Osteocyte (in vitro differentiated cells): ENCODE measurements at places on chromosomes 7 and 10.

- no peak for DNase-seq
Measured at GRCh38 chr10:117239051-117239450, 1.9 kb upstream of the SLC18A2 start.

- no peak for DNase-seq
Measured at GRCh38 chr10:123911866-123912265, 20.3 kb upstream of the CPXM2 start.

DNA sequence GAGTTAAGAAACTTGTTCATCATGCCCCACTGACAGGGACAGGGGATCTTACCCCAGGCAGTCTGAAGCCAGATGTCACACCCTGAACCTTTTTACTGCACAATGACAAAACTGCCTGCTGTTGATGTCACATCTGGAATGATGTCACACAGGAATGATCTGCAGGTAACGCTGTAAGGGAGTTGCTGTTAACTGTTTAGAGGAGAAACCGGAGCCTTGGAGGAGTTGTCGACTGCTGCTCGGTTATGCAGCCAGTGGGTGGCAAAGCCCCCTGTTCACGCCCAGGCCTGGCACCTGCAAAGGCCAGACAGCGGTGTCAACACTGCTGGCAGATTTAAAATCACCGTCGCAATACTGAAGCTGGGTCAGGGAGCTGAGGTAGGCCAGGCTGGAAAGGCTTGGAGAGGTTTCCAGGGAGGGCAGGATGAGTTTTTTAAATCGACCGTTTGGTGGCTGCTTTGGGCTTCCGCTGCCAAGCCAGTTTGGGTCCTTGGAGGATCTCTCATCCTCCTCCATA is 10.0 kb upstream of the SLIT1 start:
- DNase-seq, result no peak

GRCh38 chr10:100739517-100740368 is 5.6 kb upstream of the PAX2 start:
- DNase-seq, result no peak

GRCh38 chr10:31393844-31394243 is 74.8 kb downstream of the ZEB1 start:
- DNase-seq, result no peak

GRCh38 chr10:100356067-100357017 is 9.3 kb downstream of the SCD start:
- DNase-seq, result no peak

- DNase-seq, result no peak
Measured at GRCh38 chr7:27438881-27439589, 196.4 kb downstream of the EVX1 start.

GRCh38 chr10:96746503-96746902 is 26.2 kb upstream of the PIK3AP1 start:
- DNase-seq, result peak; percentile 10

GRCh38 chr7:77407906-77408305 is 8.2 kb downstream of the GSAP start:
- DNase-seq, result no peak

DNA sequence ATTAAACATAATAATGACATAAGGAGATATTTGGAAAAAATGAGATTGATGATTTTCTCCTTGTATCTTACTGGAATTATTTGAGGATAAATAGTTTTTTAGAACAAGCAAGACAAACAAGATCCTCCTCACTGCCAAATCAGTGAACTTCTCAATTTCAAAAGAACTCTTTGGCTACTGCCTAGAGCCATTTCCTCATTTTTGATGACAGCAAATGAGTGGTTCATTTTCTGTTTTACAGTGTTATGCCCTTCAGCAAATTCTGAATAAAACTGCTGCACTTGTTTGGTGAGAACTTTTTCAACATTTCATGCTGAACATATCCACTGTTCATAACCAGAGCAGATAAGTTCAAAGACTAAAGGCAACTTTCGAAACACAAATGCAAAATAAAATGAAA is 42.5 kb upstream of the AHR start:
- no peak for DNase-seq

GRCh38 chr7:76260171-76260703 is 42.2 kb upstream of the HSPB1 start:
- no peak for DNase-seq

- DNase-seq, result no peak
Measured at GRCh38 chr7:155803418-155804376, 8.6 kb downstream of the SHH start.

DNA sequence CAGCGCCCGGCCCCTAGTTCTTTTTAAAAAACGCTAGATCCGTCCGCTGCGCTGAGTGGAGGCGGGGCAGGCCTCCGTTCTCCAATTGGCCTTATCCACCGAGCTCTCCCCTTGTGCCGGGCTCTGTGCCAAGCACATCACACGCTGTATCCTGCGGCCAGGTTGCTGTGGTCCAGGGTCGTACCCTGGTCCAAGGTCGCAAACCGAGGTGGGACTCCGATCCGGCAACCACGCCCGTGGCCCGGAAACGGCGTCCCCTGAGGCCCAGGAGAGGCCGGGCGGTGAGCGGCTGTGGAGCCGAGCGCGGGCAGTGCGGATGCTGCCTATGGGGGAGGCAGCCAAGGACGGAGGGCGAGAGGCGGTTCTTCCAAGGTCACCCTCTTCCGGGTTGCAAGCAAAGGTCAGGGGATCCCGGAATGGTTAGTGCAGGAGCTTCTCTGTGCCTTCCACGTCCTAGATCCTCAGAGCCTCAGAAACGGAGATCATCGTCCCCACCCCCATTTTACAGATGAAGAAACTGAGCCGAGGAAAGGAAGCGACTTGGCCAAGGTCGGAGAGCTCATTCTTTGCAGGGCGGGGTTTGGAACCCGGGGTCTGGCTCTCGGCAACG is 72.4 kb upstream of the LRRC4 start:
- no peak for DNase-seq

- no peak for DNase-seq
Measured at GRCh38 chr7:63876707-63877322, 121.8 kb upstream of the ZNF722 start.

DNA sequence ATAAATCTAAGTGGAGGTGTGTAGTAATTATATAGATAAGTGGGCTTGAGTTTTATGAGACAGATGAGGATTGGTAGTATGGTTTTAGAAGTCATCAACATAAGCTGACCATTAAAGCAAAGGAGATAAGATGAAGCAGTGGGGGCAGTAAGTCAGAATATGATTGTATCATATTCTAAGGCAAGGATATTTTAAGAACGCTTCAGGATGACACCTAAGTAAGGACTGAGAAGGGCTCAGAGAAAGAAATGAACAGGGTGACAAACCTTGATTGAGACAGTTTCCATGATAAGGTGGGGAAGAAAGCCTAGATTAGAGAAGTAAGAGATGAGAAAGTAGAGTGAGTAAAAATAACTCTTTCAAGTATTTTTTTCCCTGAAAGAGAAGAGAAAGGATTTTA is 567.2 kb downstream of the ATRNL1 start:
- no peak for DNase-seq

DNA sequence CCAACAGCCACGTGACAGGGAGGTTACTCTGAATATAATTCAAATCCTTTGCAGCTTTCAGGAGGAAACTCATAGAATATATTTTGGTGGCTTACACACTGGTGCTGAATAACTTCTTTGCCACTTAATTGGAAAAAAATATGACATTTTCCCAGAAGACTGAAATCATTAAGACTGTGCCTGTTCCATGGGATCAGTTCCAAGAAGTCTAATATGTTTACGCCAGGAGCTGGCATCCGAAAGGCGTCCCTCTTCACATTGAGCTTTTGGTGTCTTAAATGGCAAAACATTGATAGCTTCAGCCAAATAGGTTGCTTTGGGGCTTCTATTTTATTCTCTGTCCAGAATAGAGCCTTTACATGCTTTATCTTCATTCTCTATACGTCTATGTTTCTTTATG is 917.6 kb upstream of the LRRTM3 start:
- DNase-seq, result no peak

- no peak for DNase-seq
Measured at GRCh38 chr10:78957471-78958039, 111.2 kb upstream of the ZMIZ1 start.

GRCh38 chr7:100029596-100029995 is 14.2 kb downstream of the ZKSCAN1 start:
- DNase-seq, result no peak

DNA sequence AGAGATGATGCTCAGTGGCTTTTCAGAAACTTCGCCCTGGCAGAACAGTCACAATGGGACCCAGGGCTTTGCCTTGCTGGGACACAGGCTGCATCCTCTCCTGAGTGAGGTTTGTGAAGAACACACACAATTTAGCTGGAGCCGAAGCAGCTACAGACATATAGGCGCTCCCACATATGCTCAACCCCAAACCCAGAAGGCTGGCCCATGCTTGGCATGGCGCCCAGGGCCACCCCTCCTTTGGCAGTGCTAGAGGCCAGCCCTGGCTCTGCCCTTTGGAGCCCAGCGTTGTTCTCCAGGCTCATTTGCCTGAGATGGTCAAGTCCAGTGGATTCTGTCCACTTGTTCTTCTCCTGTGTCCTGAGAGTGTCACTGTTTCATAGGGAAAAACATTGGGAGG is 94.4 kb downstream of the WDFY4 start:
- DNase-seq, result peak; percentile 83

DNA sequence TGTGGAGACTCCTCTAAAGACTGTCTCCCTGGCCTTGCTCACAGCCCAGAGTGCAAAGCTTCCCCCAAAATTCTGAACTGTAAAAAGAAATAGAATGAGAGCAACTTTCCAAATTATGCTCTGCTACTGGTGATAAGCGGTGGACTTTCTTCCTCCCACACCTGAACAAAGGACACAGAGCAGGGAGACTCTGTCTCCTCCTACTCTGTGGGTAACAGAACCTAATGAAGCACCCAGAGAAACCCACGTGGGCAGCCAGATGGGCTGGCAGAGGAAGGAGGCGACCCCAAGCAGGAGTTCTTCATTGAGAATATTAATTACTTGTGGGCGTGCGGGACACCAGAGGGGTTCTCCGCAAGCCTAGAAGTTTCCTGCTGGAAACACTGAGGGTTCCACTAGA is 139.5 kb downstream of the KMT2E start:
- DNase-seq, result no peak

GRCh38 chr7:106329408-106329807 is 44.6 kb upstream of the NAMPT start:
- DNase-seq, result no peak

- no peak for DNase-seq
Measured at GRCh38 chr10:119449760-119450461, 92.6 kb downstream of the RGS10 start.

GRCh38 chr10:125158601-125159485 is 1.5 kb downstream of the CTBP2 start:
- peak; percentile 81 for DNase-seq

- no peak for DNase-seq
Measured at GRCh38 chr10:89555688-89556445, 20.5 kb upstream of the SLC16A12 start.

- DNase-seq, result no peak
Measured at GRCh38 chr10:127145173-127145572, 51.2 kb downstream of the INSYN2A start.

GRCh38 chr10:84293574-84294016 is 34.8 kb upstream of the CCSER2 start:
- DNase-seq, result no peak

DNA sequence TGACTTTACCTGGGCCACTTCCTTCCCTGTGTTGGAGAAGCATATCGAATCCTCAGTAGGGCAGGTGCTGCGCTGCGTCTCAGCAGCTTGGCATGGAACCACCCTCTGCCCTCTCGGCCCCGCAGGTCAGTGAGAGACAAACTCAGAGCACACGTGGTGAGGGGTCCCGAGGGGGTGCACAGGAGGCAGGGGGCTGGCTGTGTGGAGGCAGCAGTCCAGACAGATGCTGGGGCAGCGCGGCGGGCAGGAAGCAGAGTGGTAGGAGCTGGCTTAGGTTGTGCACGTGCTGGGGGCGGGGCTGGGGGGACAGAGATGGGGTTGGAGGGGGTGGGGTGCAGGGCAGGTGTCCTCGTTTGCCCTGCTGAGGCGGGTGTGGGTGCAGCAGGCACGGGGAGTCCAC is 33.1 kb downstream of the NUB1 start:
- DNase-seq, result no peak

- no peak for DNase-seq
Measured at GRCh38 chr10:104678658-104679057, 37.6 kb downstream of the SORCS3 start.

- DNase-seq, result no peak
Measured at GRCh38 chr7:117248829-117249228, 74.0 kb downstream of the WNT2 start.

GRCh38 chr7:90604383-90604782 is 8.3 kb downstream of the CDK14 start:
- no peak for DNase-seq
